NCI-H1092 treated with DMSO at 0.1 percent for 48 hours (cell line): ENCODE measurements at places on chromosomes 3 and 15.

GRCh38 chr3:150238995-150239619 lies 169.0 kb upstream of the TSC22D2 start:
- DNase-seq: peak; percentile 63

DNA sequence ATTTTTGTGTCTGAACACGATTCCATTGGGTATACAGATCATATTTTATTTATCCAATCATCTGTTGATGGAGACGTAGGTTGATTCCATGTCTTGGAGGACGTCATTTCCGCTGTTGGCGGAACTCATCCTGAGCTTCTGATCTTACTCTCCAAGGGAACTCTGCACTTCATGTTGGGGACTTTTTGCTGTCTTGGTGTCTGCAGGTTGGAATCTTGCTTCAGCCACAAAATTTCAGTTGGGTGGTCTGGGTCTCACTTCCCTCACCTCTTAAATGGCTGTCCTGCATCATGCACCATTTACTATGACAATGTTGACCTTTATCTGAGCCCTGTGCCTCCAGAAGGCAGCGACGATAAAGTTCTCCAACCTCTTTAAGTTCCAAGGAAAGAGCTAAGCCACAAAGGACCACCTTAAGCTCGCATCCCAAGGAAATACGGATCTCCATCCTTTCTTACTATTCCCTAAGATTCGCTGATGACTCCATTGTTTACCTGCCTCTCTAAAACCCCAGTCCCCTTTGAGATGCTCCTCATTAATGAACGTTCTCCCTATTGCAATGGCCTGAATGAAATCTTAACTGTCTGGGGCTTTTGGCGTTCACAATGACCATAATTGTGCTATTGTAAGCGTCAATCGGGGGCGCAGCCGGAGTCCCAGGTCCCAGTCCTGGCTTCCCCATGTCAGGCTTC lies 23.1 kb upstream of the RNU6-1 start:
- DNase-seq: no peak

DNA sequence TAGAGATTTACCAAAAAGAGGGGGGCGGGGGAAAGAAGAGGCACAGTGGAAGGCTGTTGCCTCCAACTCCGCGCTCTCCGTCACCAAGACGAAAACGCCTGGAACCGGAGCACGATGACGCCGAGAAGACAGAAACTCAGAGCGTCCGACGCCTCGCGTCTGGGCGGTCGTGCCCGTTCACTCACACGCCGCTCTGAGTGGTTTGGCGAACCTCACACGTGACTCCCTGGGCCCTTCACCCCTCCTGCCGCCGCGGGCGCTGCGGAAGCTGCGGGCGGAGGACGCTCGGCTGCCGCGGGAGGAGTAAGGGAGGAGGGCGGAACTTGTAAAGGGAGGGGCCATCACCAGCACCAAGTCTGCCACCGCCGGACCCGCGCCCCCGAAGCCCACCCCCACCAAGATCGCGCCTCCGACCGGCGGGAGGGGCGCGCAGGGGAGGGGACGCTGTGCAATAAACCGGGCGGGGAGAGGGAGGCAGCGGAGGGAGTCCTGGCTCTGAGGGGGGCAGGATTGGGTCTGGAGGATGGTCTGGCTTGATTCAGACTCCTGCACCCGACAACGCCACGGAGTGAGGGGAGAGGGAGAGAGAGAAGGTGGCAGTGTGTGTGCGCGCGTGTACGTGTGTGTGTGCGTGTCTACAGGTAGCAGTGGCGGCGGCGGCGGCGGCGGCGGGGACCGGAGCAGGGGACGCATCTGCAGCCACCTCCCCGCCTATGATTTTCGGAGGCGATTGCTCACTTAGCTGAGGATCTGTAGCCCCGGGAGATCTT lies 1.9 kb upstream of the NLGN1 start:
- peak; percentile 91 for DNase-seq

GRCh38 chr3:124201226-124201625 lies 209.3 kb upstream of the ROPN1 start:
- no peak for DNase-seq

DNA sequence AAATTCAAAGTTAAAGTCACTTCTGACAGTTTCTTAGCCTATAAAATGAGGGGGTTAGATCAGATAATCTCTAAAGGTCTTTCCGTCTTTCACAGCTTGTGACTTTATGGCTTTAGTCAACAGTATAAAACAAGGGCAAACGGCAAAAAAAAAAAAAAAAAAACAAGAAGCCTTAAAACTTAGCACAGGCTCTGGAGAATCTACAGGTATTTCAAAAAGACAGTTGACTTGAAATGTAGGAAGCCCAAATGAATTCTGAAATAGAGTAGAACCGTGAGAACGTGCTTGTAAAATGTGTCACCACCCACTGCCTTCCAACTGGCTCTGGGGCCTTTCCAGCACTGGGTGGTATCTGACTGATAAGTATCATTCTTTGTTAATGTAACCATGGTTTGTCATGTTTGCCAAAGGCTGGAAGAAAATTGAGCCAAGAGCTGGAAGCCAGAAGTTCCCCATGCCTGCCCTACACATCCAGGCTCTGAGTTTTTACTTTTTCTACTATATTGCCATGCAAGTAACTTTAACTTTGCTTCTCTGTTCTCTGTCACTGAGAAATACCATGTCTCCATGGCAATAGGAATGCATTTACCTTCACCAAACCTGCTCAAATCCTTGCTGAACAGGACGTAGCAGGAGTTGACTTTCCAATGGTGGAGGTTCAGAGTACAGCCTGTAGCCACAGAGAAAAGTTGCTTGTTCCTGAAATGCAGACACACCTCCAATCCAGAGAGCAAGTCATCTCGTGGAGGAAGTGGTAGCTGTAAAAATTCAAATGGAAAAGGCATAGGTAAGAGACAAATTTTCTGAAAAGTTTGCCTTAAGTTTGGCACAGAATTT lies 35.8 kb upstream of the THSD4 start:
- no peak for DNase-seq

GRCh38 chr3:123819949-123820348 lies 64.2 kb downstream of the MYLK start:
- no peak for DNase-seq

DNA sequence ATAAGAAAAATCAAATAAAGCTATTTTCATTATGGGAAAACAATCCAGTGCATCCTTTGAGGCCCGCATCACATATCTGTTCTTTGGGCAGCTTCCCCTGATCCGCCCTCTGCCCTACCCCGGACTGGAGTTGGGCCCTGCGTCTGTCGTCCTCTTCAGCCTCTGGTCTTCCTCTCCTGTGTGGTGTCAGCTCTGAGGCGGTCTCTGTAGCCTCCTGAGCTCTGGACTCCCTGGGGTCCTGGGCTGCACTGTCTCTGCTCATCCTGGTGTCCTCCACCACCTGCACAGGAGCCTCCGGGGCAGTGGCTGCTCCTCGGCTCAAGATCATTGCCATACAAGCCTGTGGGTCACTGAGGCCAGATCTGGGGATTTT lies 7.4 kb upstream of the SNX22 start:
- no peak for DNase-seq

DNA sequence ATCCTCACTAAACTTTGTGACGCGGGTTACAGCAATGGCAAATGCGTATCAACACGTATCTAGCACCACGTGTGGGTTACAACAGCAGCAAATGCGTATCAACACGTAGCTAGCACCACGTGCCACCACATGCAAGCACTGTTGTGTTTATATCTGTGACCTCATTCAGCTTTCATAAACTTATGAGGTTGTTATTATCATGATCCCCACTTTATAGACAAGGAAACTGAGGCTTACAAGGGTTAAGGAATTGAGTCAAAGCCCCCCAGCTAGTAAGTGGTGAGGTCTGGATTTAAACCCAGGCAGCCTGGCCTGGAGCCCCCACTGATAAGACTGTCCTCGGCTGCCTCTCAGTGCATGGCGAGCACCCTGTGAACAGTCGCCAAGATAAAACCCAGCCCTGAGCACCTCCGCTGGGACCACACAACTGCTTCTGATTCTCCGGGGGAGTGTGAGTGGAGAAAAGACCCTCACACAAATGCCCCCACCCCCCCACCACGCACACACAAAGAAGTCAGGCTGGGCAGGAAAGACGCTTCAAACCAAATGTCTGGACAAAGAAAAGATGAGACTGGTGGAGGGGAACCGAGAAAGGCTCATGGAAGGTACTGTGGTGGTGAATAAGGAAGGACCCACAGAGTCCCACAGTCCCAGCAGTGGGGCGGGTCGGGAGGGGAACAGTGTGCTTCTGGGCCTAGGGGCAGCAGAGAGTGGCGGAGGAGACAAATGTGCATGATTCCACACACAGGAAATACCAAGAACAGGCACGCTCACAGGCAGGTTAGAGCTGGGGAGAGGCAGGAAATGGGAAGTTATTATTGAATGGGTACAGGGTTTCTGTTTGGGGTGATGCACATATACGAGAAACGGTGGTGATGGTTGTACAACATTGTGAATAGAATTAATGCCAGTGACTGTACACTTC lies 173.4 kb downstream of the XXYLT1 start:
- no peak for DNase-seq
